ENCODE measurements at places on chromosomes 4 and X.

DNA sequence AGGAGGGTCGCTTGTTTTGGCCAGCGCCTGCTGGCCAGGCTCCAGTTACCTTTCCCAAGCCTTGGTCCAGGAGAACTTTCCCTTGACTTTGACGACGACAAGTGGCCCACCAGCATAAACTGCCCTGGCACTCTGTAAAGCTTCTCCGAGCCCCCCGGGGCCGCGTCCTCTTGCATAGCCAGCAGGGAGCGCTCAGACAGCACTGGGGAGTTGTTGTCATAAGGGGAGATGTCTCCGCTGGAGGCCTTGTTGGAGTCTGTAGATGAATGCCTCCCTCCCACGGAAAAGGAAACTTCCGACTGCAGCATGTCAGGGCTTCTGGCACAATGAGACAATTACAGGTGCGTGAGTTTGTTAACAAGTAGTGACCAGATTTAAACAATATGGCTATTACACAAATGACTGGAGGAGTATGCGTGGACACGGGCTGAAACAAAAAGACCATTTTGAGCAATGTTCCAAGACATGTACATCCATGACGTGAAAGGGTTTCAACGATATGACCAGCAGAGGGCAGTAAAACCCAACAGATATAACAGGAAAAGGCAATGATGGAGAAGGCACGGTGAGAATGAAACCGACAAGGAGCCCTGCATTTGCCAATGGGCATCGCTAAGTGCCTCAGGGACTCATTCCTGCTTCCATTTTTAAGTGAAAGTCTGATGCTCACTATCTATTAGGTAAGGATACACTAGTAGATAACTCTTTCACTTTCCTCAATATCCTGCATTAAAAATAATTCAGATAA, 33.0 kb downstream of the HCCS start:
- peak; percentile 51 for DNase-seq

GRCh38 chr4:72701987-72702819, 133.2 kb upstream of the ADAMTS3 start:
- DNase-seq = no peak

GRCh38 chr4:14853176-14853943, 148.9 kb upstream of the CPEB2 start:
- DNase-seq = no peak

DNA sequence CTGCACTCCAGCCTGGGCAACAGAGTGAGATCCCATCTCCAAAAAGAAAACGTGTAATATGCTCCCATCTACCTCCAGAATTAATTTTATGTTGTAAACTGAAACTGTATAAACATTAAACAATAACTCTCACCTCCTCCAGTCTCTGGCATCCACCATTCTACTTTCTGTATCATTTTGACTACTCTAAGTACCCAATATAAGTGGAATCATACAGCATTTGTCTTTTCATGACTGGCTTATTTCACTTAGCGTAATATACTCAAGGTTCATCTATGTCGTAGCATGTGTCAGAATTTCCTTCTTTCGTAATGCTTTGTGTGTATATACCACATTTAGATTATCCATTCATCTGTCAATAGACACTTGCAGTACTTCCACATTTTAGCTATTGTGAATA, 20.6 kb downstream of the F8 start:
- DNase-seq = no peak

DNA sequence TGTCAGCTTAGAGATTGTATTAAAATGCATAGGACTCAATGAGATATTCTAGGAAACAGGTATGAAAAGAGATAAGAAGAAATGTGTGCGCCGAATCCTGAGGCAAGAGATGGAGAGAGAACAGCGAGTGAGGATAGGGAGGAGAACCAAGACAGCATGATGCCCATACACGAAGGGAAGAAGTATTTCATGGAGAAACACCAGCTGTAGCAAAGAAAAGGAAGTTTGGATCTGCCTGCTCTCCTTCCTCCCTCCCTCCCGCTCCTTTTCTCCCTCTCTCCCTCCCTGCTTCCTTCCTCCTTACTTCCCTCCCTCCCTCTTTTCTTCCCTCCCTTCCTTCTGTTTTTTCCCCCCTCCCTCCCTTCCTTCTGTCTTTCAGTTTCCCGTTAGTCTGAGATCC, 318.6 kb upstream of the TAPT1 start:
- no peak for DNase-seq

DNA sequence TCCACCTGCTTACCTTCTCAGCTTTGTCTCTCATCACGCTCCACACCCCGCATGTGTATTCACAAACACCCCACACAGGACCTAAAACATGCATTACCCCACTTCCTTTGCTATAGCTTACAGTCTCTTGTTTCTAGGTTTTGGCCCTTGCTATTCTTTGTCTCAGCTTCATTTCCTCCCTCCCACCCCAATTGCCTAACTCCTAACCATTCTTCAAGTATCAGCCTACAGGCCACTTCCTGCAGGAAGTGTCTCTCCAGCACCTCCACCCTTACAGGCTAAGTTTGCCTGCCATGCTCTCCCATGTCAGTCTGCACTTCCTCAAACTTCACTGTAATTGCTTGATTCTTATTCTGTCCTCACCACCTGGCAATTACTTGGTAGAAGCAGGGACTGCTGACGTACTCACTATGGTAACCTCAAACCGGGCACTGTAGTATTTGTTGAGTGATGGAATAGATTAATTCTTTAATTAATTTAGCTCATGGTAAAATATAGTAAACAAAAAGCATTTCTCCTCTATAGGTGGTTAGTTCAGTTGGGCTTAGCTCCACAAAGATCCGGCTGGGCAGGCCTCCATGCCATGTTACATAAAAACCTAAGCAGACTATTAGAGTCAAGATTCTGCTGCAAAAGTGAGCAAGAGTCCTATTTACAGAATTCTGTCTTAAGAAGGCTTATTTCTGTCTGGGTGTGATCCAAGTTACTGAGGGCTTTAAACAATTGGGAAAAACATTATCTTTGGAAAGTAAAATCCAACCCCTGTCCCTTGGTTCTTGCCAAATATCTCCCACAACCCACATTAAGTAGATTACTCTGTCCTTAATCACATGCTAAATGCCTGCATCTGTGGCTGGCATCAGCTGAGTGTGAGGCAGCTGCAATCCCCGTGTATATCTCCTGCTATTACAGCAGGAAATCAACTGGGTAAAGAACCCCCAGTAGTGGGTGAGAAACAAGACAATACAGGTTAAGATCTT, 124.7 kb upstream of the CPEB2 start:
- DNase-seq = no peak

DNA sequence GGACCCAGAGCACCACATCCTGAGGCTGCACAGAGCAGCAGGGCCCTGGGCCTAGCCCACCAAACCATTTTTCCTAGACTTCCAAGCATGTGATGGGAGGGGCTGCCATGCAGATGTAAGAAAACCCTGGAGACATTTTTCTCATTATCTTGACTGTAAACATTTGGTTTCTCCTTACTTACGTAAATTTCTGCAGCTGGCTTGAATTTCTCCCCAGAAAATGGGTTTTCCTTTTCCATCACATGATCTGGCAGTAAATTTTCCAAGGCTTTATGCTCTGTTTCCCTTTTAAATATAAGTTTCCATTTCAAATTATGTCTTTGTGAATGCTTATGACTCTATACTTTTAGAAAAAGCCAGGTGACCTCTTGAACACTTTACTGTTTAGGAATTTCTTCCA, 945.9 kb upstream of the NDST4 start:
- DNase-seq = no peak

GRCh38 chr4:100379583-100380105, 138.2 kb downstream of the EMCN start:
- DNase-seq = no peak

GRCh38 chr4:64130907-64131306, 278.3 kb downstream of the TECRL start:
- DNase-seq = no peak

DNA sequence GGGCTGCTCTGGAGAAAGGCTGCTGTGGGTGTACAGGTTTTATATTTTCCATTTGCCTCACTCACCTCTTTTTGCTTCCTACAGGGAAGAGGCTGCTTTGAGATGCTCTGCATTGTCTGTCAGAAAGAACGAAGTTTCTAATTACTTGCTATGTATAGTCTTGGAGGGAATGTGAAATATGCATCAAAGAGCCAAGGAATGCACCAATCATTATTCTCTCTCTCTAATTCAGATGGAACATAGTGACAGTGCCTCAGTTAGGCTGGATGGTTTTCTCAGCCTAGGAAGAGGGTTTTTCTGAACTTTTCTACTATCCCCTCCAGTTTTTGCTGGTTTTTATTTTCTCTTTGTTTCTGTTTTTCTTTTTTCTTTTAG, 106.8 kb upstream of the SLC4A4 start:
- DNase-seq = no peak

GRCh38 chrX:13334491-13334890, 14.6 kb upstream of the ATXN3L start:
- DNase-seq = no peak

DNA sequence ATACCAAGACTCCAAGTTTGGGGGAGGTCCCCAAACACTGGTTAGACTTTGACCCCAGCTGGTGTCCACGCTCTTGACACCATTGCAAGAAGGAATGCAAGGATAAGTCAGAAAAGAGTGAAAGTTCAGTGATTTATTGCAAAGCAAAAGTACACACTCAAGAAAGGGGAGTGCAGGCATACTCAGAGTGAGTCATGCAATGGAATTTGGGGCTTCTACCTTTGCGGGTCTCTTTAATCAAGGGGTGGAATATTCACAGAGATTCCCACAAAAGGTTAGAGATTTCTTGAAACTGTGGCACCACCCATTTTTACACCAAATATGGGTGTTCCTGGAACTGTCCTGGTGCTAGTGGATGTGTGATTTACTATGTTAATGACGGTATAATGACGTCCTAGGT, 5.2 kb upstream of the SMIM10L2A start:
- DNase-seq = no peak

GRCh38 chr4:41145571-41146078, 68.7 kb downstream of the APBB2 start:
- no peak for DNase-seq
